NCI-H774 (cell line): ENCODE measurements at places on chromosomes 12 and 14.

- DNase-seq, result no peak
These were observed 200.6 kb downstream of the AEBP2 start for GRCh38 chr12:19639781-19640415.

- DNase-seq, result no peak
These were observed 3.6 kb downstream of the SLC2A14 start for GRCh38 chr12:7869137-7869536.

DNA sequence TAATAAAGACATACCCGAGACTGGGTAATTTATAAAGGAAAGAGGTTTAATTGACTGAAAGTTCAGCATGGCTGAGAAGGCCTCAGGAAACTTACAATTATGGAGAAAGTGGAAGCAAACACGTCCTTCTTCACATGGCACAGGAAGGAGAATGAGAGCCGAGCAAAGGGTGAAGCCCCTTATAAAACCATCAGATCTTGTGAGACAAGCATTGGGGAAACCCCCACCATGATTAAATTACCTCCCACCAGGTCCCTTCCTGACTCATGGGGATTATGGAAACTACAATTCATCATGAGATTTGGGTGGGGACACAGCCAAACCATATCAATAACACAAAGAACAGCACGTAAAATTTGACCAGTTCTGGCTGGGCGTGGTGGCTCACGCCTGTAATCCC, 85.6 kb upstream of the ATF7IP start:
- DNase-seq, result no peak

GRCh38 chr14:47442211-47442610, 233.2 kb downstream of the MDGA2 start:
- DNase-seq, result no peak

DNA sequence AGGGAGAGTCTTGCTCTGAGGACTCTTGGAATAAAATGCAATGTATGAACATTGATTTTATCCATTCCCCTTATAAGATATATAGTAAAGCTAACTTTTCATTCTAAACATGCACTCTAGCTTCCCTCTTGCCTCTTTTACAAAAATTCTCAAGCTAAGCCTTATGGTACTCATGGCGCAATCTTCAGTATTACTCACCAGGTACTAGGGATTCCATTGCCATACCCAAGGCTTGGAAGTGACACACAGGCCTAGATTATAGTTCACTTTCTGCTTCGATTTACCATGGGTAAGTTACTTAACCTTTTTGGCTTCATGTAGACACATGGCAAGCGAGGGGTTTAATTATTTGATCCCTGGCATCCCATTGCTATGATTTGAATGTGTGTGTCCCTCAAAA, 331.5 kb downstream of the LRIG3 start:
- no peak for DNase-seq

GRCh38 chr12:14239350-14239934, 126.0 kb upstream of the ATF7IP start:
- no peak for DNase-seq

DNA sequence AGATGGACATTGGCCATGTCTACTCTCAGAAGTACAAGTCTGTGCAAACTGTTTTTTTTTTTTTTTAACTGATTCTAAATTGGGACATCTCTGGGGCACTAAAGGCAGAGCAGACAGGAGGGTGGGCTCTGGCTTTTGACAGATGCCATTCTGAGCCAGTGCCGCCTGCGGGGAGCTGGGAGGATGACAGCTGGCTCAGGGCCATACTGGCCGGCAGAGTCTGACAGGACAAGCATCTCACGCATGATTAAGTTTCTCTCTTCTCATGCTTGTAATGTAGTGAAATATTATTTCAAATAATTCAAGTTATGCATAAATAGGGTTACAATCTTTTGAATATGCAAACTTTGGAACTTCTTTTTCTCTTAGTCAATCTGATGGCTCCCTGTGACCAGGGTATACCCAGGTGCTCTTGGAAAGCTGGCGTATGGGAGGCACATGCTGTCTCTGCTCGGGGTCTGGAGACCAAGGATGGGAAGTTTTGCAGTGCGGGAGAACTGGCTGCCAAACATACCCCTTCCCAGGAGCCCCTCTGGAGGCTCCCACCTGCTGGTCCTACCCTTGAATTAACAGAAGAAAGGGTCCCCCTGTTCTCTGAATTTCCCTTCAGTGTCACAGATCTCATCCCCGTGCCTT, 7.6 kb downstream of the CDCA4 start:
- no peak for DNase-seq

- no peak for DNase-seq
These were observed 101.4 kb downstream of the KCNMB4 start for GRCh38 chr12:70467476-70467875.

DNA sequence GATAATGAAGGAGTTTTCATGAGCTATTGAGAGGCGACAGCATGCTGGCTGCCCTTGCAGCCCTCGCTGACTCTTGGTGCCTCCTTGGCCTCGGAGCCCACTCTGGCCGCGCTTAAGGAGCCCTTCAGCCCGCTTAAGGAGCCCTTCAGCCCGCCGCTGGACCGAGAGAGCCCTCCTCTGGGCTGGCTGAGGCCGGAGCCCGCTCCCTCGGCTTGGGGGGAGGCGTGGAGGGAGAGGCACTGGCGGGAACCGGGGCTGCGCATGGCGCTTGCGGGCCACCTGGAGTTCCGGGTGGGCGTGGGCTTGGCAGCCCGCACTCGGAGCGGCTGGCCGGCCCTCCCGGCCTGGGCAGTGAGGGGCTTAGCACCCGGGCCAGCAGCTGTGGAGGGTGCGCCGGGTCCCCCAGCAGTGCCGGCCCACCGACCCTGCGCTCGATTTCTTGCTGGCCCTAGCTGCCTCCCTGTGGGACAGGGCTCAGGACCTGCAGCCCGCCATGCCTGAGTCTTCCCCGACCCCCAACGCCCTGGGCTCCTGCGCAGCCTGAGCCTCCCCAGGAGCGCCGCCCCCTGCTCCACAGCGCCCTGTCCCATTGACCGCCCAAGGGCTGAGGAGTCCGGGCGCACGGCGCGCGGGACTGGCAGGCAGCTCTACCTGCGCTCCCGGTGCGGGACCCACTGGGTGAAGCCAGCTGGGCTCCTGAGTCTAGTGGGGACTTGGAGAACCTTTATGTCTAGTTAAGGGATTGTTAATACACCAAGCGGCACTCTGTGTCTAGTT, 20.1 kb upstream of the PAWR start:
- DNase-seq, result no peak

- DNase-seq, result no peak
These were observed 206.1 kb downstream of the PCNX1 start for GRCh38 chr14:71113376-71113775.

DNA sequence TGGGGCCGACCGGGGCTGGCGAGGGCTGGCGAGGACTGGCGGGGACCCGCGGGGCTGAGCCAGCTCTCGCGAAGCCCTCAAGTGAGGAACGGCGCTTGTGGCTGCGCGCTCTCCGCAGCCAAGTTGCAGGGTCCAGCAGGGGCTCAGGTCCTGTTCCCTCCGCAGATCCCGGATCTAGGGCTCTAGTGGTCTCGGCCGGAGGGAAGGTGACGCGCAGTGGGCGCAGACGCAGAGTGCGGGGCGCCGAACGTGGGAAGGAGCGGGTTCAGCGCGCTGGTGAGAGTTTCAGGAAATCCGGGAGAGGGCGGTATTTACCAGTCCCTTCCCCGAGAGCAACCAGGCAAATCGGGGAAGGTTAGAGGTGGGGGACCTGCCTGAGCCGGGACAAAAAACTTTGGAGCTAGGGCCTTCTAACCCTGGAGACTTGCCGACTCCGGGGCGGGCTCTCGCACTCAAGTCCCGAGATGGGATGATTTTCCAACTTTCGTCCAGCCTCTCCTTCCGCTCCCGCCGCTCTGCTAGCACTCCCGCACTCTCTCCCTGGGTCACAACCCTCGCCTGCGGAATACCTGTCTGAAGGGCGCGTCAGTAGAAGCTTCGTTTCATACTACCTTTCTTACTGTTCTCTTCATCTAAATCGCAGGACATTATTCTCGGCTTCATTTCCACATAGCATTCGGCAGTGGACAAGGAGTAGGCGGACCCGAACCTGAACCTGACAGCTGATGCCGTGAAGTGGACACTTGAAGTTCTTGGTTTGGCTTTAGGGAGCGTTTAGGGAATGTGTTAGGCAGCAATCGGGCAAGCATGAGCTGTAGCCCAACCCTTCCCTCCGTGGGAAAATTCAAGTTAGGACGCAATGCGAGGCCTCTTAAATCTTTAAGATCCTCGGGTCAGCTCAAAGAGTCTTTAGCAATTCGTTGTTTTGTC, 13.6 kb upstream of the PAX9 start:
- DNase-seq, result peak; percentile 66
